Left lung (tissue), 14 donors: ENCODE measurements at places on chromosomes 7 and 10. TPM values are rescaled to one million over a fixed set of nuclear protein-coding genes. Genes with fewer than 3 reads are reported as not detected.
A peak's percentile ranks its signal among the peaks of the same experiment; 100 is the strongest.

- no peak for DNase-seq
These were observed 3.3 kb upstream of the LMOD2 start for GRCh38 chr7:123652406-123652805.

DNA sequence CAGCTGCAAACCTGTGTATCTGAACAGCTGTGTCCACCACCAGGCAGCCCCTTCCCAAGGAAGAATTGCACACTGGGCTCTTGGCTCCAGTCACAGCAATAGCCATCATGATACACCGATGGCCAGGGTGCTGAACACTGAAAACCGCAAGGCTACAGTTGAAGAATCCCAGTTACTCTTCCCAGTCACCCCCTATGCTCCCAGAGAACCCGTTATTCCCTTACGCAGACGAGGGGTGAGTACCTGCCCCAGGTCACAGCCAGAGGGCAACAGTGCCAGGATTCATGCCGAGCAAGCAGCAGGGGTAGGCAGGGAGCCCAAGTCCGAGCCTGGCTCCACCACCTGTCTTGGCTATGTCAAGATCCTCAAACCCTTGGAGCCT lies 57.8 kb downstream of the RASGEF1A start:
- no peak for DNase-seq

DNA sequence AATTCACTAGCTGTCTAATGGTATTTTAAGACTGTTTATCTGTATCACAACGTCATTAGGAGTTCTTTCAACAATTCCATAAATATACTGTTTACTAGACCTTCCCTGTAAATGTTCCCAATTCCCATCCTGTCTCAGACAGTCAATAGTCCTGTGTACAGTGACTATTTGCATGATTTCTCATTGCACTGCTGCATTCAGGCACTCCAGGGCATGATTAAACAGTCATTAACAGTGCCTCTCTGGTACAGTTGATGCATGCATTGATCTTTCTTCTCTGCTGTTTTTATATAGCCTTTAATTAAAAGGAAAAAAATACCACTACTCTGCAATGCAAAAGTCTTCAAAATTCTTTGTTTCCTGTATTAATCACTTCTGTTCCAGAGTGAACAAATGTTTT lies 51.5 kb upstream of the MTURN start:
- DNase-seq = no peak

DNA sequence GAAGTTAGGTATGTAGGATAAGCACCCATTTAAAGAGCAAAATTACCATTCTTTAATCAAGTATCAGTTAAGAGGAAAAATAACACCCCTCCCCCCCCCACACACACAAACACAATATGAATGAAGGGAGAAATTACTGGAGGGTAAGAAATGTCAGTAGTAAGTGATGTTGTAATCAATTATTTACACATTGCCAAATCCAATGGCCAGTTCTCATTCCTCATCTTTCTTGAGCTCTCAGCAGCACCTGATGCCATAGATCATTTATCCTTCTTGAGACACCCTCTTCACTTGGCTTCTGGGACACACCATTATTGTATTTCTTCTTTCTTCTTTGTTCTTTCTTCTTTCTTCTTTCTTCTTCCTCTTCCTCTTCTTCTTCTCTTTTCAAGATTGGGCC lies 33.7 kb upstream of the FAM3C start:
- no peak for DNase-seq

- DNase-seq = no peak
These were observed 82.6 kb downstream of the PIP4K2A start for GRCh38 chr10:22631646-22632278.

DNA sequence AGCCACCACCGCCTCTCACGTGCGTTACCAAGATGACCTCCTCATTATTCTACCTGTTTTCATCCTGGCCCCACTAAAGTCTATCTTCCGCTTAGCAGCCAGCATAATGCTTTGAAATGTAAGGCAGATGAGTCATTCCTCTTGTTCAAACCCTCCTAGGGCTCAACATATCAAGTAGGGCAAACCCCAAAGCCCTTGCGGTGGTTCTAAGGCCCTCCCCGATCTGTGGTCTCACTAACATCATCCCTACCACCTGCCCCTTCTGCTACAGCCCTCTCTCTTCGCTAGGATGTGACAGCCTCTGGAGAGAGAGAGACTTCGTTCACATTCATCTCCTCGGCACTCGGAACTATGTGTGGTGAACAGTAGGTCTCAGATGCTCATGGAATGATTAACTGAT lies 94.8 kb downstream of the SVIL start:
- DNase-seq = no peak

GRCh38 chr10:96517284-96517683 lies 3.6 kb upstream of the TLL2 start:
- no peak for DNase-seq

DNA sequence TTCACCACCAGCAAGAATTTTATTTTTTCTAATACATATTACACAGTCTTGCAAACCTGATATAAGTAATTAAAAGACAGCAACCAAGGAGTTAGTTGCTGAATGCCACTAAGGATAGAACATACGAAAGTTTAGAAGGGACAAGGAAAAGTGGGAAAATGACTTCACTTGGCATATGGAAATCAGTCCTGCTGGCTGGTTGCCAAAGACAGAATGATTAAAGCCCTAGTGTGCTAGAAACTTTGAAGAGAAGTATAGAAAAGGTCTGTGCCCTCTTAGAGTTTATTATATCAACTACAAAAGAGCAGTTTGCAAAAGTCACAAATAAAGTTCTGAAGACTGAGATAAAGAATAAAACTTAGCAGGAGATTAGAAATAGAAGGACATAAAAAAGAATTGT lies 5.8 kb upstream of the YAE1 start:
- DNase-seq = no peak

- DNase-seq = peak; percentile 40
These were observed 16.9 kb upstream of the GPR146 start for GRCh38 chr7:1027242-1028043.

DNA sequence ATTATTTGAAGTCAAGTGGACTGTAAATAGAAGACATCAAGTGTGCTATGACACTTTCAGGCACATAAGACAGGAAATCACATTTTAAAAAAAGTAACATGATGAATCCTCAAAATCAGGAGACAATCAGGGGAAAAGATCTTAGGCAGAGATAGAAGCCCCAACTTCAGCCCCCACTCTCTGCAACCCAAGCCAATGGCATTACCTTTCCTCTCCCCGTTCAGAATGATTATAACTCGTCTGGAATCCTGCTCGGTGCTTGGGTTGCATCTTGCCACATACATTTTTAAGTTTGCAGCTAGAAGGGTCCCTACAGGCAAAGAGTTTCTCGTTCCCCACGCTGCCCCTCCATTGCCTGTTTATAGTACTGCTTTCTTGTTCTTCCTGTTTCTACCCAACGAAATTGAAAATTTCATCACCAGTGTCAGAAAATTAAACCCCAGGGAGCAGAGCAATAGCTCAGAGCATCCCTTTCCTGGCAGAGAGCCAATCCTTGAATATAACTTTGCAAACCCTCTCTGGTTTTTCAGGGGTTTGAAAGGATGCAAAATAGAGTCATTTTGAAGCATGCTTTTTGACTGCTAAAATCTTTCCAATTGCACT lies 260.5 kb upstream of the AOAH start:
- DNase-seq = no peak

DNA sequence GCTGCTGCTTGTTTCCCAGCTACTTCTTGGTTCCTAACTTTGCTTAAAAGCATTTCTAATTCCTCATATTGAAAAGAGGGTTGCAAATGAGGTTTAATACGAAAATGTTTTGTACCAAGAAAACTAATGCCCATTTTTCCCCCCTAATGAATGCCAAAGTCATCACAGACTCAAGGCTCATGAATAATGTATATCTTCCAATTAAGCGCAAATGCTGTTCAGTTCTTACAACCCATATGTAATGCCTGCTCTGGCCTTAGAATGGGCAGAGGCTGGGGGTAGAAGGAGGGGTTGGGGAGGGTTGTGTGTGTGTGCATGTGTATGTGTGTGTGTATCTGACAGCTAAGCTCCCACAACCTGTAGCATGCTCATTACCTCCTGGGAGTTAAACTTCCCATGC lies 901.7 kb downstream of the KCNMA1 start:
- DNase-seq = no peak

DNA sequence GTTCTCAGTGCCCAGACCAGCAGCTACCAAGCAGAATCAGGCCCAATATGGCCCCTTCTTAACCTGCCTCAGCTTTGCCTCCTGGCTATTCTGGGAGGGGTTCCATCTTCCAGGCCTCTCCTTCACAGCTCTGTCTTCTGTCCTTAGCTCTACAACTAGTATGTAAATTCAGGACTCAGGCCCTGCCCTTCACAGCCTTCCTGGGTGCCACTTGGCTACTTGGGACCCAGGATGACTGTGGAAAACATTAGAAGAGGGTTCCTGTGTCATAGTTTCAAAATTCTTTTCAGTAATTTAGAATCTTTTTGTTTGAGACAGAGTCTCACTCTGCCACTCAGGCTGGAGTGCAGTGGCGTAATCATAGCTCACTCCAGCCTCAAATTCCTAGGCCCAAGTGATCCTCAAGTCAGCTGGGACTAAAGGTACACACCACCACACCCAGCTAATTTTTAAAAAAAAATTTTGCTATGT lies 33.2 kb upstream of the PAPSS2 start:
- peak; percentile 62 for DNase-seq

DNA sequence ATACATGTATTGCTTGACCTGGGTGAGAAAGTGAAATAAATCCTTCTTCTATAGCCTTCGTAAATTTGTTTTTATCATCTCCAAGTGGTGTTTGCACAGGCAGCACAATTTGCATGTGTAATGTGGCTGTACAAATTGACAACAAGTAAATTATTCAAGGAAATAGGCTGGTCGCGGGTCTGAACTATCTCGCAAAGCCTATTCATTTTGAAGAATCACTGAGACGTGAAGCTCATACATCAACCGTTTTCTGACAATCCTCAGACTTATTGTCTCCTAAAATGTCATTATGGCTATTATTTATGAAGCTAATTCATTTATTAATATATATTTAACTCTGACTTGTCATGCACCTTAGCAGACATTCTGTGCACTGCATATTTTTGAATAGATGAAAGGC lies 16.2 kb upstream of the FAM204A start:
- DNase-seq = no peak

- no peak for DNase-seq
These were observed 36.5 kb downstream of the GHRHR start for GRCh38 chr7:31000161-31000693.

GRCh38 chr10:22851865-22852239 lies 76.0 kb upstream of the ARMC3 start:
- no peak for DNase-seq

DNA sequence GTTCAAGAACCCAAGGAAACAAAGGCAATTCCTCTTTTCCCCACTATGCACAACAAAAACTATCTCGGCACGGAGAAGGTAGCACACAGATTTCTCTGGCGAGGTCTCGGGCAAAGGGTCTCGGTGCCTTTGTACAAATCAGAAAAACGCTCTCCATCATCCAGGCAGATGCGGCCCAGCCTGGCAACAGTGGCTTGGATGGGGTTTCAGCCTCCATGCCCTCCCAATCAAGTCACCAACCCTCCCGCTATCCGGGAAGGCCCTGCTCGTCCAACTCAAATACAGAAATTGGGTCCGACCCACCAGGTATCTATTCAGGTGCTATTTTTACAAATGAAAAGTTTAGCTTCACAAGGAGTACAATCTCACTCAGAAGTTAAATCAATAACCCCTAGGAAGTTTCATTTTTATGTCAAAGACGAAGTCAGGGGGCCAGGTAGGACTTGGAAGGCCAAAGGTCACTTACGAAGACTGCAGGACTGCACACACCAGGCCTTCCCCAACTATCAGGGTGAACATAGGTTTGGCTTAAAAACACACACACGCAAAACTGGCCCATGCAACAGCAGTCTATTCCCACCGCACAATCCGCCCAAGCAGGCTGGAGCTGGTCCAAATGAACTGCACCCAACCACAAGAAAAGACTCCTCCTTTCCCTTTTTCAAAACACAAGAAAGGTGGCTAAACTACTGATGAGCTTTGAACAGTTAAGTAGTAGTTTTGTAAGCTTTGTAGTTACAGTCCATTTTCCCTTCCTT lies 43.0 kb downstream of the GNA12 start:
- no peak for DNase-seq

DNA sequence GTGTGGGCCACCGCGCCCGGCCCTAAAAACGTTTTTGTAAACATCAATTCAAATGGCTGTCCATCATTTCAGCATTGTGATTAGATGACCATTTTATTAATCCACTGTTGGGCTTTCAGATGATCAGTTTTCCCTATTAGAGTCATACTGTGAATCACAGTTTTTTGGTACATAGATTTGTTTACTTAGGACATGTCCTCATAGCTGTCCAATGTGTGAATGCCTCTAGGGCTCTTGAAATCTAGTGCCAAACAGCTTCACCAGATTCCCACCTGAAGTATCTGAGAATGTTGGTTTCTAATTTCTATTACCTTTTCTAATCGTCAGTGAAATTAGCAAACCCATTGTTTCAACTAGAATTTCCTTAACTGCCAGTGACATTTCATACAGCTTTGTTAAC lies 66.8 kb downstream of the UPF2 start:
- no peak for DNase-seq

DNA sequence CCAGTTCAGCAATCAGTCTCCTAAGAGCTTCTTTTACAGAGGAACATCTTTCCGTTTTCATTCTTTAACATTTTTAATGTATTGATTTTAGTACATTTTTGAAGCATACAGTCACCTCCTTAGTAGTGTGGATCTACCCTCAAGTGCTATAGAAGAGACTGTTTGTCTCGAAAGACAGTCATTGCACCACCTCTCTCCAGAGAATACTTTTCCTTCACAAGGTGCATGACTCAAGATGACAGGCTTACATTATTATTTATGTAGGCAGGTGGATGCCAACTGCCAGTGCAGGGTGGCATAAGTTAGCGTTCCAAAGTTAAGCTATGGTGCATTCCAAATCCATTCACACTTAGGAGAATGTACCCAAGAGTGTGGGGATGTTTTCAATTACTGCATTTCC lies 71.8 kb downstream of the ZEB1 start:
- DNase-seq = no peak

DNA sequence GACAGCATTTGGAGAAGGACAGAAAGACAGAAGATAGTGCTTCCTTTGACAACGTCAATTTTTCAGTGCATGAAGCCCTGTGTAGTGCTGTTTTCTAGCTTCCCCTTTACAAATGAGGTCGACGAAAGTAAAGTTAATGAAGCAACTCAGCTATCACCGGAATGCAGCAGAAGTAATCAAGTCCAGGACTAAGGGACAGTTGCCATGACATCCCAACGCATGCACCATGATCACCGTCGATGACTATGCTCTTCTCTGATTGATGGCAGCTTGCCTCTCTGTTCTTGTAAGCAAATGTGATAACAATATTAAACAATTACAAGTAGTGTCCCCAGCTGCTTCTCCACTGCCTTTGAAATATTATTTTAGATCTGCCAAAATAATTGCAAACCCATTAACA lies 205.8 kb downstream of the FRMD4A start:
- DNase-seq = no peak

- DNase-seq = no peak
These were observed 116.5 kb upstream of the EEPD1 start for GRCh38 chr7:36036590-36036989.

The NPY4R gene
- polyA plus RNA-seq = 0.86 TPM

The VWDE gene
- 4.1 TPM for polyA plus RNA-seq

The COL13A1 gene
- polyA plus RNA-seq = 52.8 TPM

The CFAP43 gene
- 17.8 TPM for polyA plus RNA-seq

The TFPI2 gene
- polyA plus RNA-seq = 2.8 TPM

The FXYD4 gene
- polyA plus RNA-seq = not detected
